ENCODE measurements at places on chromosomes 6 and 20.

- DNase-seq: no peak
Observed at GRCh38 chr6:138258991-138259390, 40.7 kb upstream of the PBOV1 start.

GRCh38 chr6:157316871-157317814, 6.2 kb downstream of the TMEM242 start:
- DNase-seq: no peak

GRCh38 chr6:74902089-74902488, 303.8 kb downstream of the COL12A1 start:
- DNase-seq: no peak

DNA sequence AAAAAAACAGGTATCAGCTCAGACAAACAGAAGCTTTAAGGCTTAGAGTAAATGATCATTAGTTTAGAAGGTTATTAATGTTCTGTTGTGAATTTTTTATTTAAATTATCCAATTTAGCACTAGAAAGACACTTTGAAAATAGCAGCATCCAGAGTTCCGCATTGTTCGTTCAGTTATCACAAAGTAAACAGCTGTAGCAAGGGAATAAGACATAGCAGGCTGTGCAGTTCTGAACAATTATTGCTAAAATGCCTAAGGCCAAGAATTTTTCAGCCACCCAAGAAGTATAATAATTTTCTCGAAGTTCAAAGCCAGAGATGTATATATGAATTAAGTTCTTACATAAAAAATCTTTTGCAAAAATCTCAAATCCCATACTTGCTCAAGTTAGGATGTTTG, 8.0 kb upstream of the TNFAIP3 start:
- DNase-seq: no peak

Measured in stimulated activated CD4-positive, alpha-beta T cell treated with anti-CD3 and anti-CD28 coated beads, Interleukin-12 subunit alpha, Interleukin-12 subunit beta, amount 100 ng/mL, for 48 hours (primary cell).